ENCODE measurements at places on chromosomes 5 and 9. TPM values are rescaled to one million over a fixed set of nuclear protein-coding genes. Genes with fewer than 3 reads are reported as not detected.

CCNI2 gene
- not detected for total RNA-seq

TMEM161B gene
- 33.4 TPM for total RNA-seq

GHR gene
- total RNA-seq = 1.2 TPM

BNC2 gene
- 86.9 TPM for total RNA-seq

IFNK gene
- not detected for total RNA-seq

PFN3 gene
- total RNA-seq = not detected

RORB gene
- total RNA-seq = 0.15 TPM

CCDC152 gene
- total RNA-seq = under 0.01 TPM

LHX6 gene
- not detected for total RNA-seq

ANKRD31 gene
- 0.36 TPM for total RNA-seq

HARS2 gene
- 35.6 TPM for total RNA-seq

SYK gene
- 8.0 TPM for total RNA-seq

PDLIM4 gene
- 13.7 TPM for total RNA-seq

ADGRD2 gene
- not detected for total RNA-seq

SLC1A1 gene
- total RNA-seq = 1.7 TPM

KIF20A gene
- total RNA-seq = 102 TPM

GCNT4 gene
- total RNA-seq = 2.7 TPM

SLC45A2 gene
- 347 TPM for total RNA-seq

CAVIN4 gene
- 2.2 TPM for total RNA-seq

CARD9 gene
- total RNA-seq = under 0.01 TPM

PCDHA1 gene
- not detected for total RNA-seq

PPP6C gene
- 50.6 TPM for total RNA-seq

FBXL17 gene
- total RNA-seq = 13.4 TPM

CCIN gene
- total RNA-seq = not detected

IL4 gene
- not detected for total RNA-seq

NMUR2 gene
- total RNA-seq = not detected

WDR31 gene
- 1.7 TPM for total RNA-seq

SLC6A3 gene
- total RNA-seq = not detected

All from melanocyte of skin (primary cell).